ENCODE measurements at places on chromosomes 11 and 22.
A peak's percentile ranks its signal among the peaks of the same experiment; 100 is the strongest.

DNA sequence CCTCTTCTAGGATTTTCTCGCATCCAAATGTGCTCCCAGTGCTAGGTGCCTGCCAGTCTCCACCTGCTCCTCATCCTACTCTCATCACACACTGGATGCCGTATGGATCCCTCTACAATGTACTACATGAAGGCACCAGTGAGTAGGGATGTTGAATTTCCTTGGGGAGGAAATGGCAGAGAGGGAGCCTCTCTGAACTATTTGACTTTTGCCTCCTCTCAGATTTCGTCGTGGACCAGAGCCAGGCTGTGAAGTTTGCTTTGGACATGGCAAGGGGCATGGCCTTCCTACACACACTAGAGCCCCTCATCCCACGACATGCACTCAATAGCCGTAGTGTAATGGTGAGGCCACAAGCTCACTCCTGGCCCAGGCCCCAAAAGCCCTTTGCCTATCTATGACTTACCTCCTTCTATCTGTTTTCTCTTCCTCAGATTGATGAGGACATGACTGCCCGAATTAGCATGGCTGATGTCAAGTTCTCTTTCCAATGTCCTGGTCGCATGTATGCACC lies 2.5 kb downstream of the TAF10 start:
- no peak for DNase-seq

GRCh38 chr11:96257972-96258934 lies 84.7 kb downstream of the MAML2 start:
- DNase-seq, result no peak

- no peak for DNase-seq
Measured at GRCh38 chr22:40423310-40423688, 52.9 kb downstream of the SGSM3 start.

DNA sequence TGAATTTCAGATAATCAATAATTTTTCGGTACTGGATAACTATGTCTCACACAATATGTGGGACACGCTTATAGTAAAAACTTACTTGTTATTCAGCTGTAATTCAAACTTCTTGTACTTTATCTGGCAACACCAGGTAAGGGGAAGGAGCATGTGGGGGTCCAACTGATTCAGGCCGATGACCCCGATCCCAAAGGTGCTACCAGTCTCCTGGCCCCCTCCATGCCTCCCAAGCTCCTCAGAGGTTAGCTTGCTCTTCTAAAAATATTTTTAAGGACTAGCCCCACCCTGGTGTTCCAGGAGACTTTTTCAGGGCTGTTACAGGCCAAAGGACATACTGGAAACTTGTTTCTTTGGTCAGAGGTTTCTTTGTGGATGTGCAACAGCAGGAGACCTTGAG lies 61.8 kb upstream of the ALX4 start:
- no peak for DNase-seq

- peak; percentile 25 for DNase-seq
Measured at GRCh38 chr22:38706101-38706900, 557 bp downstream of the GTPBP1 start.

GRCh38 chr11:36412781-36413383 lies 97.2 kb downstream of the TRAF6 start:
- DNase-seq, result no peak

- DNase-seq, result peak; percentile 43
Measured at GRCh38 chr11:114195981-114196731, 100.0 kb upstream of the NNMT start.

DNA sequence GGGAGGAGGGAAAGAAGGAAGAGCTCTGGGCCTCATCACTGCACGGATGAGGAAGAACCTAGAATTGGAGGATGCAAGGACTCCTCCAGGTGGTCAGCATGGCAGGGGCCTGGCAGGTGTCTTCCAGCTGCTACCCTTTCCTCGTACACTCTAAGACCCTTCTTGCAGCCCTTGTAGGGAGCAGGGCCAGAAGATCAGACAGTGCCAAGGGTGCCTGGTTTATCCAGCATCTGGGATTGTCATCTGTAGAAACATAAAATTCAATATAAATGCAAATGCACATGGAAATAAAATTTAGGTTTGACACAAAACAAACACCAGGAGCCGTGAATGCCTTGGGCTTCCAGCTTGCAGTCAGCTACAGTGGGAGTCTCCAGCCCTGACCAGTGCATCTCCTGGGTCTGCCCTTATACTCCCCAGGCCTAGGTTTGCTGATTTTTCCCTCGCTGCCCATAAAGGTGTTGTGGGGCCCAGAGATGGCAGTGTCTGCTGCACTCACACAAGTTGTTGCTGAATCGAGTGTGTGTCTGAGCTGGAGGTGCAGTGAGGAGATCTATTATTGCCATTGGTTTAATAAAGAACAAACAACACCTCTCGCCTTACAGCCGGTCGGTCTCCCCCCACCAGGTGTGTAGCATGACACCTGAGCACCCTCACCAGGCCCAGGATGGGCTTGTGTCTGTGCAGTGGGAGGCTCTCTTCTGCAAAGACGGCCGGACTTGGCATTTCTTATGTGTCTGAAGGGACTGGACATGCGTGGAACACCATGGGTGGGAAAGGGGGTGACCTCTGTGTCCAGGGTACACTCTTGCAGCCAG lies 87.1 kb downstream of the BCR start:
- no peak for DNase-seq

DNA sequence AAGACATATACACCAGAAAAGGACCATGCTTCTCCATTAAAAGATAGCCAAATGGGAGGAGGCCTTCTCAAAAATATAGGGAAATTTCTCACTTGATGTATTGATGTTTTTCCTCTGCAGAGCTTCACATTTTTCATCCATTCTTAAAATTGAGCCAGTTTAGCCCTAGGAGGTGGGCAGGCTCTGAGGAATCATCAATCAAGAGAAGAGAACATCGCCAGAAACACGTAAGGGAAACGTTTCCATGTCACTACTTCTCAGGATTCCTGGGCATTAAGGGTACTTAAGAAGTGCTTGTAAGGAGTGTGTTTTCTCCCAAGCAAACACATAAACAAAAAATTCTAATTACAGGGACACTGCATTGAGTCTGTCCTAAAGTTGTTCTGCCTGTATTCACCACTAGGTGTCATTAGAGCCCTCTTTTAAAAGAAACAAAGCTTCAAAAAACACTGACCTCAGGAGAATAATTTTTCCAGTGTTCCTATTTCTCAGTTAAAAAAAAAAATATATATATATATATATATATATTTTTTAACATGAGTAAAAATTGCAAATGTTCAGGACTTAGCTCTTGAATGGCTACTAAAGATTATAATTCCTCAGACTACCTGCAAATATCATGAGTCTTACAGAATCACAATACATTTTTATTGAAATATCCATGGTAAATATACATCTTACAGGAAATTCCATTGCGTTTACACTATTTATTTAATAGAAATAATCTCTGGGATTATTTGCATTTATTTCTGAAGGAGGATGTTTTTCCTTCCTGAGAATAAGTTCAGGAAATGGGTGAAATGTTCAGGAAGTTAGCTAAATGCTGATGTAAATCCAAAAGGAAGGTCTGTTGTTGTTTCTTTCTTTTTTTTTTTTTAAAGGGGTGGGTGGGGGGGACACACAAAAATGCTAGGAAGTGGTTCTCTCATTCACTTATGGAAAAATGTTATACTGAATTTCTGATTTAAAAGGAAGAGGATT lies 16.0 kb downstream of the FZD4 start:
- peak; percentile 72 for DNase-seq

DNA sequence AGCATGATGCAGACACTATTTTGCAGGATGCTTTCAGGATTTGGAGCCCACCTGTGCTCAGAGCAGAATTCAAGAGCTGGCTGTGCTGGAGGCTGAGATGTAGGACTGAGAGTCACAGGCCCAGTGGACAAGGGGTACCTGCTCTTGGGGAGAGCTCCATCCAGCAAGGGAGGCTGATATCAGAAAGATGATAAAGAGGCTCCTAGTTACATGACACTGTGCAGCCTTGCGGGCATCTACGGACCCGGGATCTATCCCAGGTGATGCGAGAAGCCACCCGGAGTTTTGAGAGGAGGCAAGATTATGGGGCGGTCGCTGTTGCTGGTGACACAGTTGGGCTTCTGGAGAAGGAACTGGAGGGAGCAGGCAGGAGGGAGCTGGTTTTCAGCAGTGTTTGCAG lies 579.0 kb downstream of the TBC1D22A start:
- no peak for DNase-seq

DNA sequence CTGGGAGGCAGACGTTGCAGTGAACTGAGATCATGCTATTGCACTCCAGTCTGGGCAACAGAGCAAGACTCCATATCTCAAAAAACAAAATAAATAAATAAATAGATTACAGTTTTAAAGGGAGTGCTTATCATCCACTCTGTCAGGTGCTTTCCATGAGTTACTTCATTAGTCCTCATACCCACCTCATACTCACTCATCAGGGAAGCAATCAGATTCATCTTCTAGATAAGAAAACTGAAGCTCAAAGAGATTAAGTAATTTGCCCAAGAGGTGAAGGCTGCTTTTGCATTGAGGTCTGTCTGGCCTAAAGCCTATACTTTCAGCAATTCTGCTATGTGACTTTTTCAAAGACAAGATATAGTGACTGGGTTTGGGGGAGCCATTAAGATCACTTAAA lies 101.0 kb downstream of the RASSF10 start:
- no peak for DNase-seq

- DNase-seq, result no peak
Measured at GRCh38 chr22:17997456-17997855, 26.9 kb downstream of the MICAL3 start.

DNA sequence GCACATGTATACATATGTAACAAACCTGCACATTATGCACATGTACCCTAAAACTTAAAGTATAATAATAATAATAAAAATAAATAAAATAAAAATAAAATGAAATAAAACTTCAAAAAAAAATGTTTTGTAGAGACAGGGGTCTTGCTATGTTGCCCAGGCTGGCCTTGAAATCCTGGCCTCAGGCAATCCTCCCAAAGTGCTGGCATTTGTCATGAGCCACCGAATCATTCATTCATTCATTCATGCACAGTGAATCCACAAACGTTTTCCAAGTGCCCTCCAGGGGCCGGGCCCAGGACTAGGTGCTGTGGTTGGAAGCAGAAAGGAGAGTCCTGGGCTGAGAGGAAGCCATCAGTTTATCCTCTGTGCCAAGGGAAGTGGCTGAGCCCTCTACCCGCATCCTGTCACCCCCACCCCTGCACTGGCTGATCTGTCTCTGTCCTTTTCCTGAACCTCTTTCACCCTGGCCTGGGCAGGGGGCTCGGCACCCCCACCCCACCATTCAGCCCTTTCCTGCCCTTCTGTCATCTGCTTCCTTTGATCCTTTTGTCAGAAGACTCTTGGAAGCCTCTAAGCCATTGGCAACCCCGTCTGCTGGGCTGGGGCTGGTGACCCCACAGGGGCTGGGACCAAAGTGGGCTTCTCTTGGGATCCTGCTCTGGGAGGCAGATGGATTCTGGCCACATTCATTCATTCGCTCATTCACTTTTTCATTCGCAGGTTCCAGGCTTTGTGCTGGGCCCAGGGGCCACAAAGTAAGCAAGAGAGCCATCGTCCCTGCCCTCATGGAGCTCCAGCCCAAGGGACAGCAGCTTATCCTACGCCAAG lies 84.3 kb downstream of the IGLL1 start:
- no peak for DNase-seq

GRCh38 chr11:12084256-12084655 lies 26.1 kb upstream of the MICAL2 start:
- no peak for DNase-seq

- DNase-seq, result no peak
Measured at GRCh38 chr11:68160100-68160695, 39.0 kb upstream of the CHKA start.

DNA sequence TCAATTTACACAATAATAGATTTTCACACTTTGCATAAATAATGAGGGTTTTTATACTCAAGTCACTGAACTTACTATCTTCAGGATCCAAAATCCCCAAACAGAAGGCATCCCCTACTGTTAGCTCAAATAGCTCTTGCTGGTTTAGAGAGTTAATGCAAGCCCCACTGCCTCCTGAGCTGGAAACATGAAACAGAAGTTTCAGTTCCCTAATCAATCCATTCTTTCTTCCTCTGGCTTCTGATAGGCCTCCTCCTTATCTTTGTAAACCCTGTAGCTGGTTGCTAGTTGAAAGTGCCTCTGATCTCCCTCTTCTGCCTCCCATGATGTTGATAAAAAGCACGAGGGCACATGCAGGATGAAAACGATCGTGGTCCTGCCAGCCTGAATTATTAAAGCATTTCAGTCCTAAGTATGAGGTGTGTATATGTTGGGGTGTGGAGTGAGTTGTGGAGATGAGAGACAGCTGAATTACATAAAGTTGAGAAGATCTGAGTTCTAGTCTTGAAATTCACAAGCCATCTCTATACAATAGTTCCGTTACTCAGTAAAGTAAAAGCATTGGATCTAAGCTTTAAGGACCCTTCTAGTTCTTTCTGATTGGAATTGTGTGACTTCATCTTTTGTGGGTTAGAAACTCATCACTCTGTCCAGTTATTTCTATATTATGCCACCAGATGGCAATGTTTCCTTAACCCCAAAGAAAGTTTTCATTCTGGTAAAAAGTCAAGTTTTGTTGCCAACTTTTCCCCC lies 35.0 kb upstream of the EHF start:
- peak; percentile 76 for DNase-seq

DNA sequence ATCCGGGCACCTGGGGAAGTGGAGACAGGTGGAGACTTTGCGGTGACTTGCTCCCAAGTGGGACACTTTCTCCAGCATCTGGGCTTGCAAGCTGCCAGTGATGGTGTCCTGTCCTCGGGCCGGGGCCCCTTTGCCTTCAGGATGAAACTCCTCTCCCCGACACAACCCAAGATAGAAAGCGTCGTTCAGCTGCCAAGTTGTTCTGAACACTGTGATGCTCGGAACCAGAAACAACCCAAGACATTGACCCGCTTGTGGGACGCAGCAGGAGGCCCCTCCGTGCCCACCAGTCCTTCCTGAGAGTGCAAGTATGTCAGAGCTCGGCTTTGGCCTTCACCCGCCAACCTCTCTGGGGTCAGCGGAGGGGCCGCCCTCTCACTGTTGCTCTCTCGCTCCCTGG lies 31.3 kb downstream of the LINC01488 start:
- no peak for DNase-seq

- no peak for DNase-seq
Measured at GRCh38 chr11:72820439-72821139, 6.4 kb downstream of the ATG16L2 start.

GRCh38 chr11:89489930-89490329 lies 1.2 kb downstream of the NOX4 start:
- no peak for DNase-seq

DNA sequence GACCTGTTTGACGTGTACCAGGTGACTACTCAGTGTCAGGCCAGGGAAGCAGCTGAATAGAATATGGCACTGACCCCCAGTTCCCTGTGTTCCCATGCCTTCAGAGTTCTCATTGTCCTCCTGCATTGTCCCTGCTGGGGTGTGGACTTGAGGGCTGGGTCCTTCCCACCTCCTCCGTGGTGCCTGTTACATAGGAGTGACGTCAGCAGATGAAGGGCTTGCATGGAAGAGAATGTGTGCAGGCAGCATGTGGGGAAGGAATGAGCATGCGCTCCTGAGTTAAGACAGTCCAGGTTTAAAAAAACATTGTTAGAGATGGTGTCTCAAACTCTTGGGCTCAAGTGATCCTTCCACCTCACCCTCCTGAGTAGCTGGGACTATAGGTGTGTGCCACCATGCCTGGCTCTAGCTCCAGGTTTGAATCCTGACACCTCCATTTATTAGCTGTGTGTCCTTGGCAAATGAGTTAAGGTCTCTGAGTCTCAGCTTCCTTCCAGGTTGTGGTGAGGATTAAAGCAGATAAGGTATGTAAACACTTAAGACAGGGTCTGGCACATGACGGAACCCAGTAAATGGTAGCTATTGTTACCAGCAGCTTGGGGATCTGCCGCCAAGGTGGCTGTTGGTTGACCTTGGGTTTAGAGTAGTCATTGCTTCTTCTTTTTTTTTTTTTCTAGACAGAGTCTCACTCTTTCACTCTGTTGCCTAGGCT lies 7.5 kb upstream of the SOX10 start:
- DNase-seq, result no peak

GRCh38 chr11:75793966-75794365 lies 21.0 kb upstream of the UVRAG start:
- no peak for DNase-seq
